ENCODE measurements at places on chromosomes 5 and 9. TPM values are rescaled to one million over a fixed set of nuclear protein-coding genes. Genes with fewer than 3 reads are reported as not detected.

- DNase-seq: peak; percentile 29
- H3K4me1 ChIP-seq: no peaks in the 10 kb centered on the region
- H3K36me3 ChIP-seq: no peaks in the 10 kb centered on the region
- no peak overlapping the region for H3K4me3 ChIP-seq
Observed at GRCh38 chr5:12277504-12278192, 373.4 kb upstream of the CTNND2 start.

DNA sequence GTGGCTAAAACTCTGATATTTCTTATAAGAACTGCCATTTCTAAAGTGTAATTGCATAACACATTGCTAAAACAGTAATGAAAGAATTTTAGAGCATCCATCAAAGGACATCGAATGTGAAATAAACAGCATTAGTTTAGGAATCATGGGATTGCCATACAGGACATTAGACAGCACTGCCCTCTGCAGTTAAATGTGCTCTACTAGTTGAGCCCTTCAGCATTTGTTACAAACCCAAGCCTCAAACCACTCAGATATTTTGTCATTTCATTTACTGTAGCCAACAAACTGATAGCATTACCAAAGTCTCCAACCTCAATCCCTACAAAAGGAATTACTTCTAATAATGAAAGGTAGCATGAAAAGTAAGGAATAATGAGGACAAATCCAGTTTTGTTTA lies 116.8 kb upstream of the COX7C start:
- no peak overlapping the region for H3K4me3 ChIP-seq
- no peaks in the 10 kb centered on the region for H3K4me1 ChIP-seq
- H3K27me3 ChIP-seq: no peaks in the 10 kb centered on the region
- no peaks in the 10 kb centered on the region for H3K36me3 ChIP-seq
- peak; percentile 66 for DNase-seq

SVEP1 gene
- 0.04 TPM for total RNA-seq

SSBP2 gene
- 5.8 TPM for total RNA-seq

DNA sequence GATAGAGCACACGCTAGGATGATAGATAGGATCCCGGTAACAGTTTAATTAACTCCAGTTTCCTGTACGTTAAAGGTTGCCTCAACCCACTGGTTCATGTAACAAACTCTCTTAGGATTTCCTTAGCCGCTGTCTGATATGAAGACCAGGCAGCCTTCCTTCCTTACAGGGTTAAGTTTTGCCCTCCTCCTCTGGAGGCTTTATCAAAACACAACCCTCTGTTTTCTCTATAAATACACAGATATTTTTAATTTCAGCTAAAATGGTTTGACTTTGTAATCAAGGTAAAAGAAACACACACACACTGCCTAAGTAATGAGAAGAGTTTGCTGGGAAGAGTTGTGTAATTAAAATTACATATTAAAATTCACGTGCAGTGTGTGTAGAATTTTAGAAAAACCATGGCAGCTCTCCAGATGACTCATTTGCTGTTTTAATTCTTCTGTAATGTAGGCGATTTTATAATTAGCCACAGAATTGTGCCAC lies 369.8 kb downstream of the CSNK1G3 start:
- H3K27ac ChIP-seq: no peak overlapping the region
- H3K27me3 ChIP-seq: no peaks in the 10 kb centered on the region
- H3K36me3 ChIP-seq: no peaks in the 10 kb centered on the region
- no peaks in the 10 kb centered on the region for H3K4me1 ChIP-seq
- no peak overlapping the region for H3K4me3 ChIP-seq

ANKRD33B gene
- total RNA-seq: 14.9 TPM

PAEP gene
- total RNA-seq: not detected

GRCh38 chr9:84846906-84847305 lies 177.4 kb downstream of the NTRK2 start:
- no peaks in the 10 kb centered on the region for H3K27me3 ChIP-seq
- no peak overlapping the region for H3K27ac ChIP-seq
- no peak overlapping the region for H3K4me3 ChIP-seq
- no peaks in the 10 kb centered on the region for H3K4me1 ChIP-seq

RBM27 gene
- 21.4 TPM for total RNA-seq

DNA sequence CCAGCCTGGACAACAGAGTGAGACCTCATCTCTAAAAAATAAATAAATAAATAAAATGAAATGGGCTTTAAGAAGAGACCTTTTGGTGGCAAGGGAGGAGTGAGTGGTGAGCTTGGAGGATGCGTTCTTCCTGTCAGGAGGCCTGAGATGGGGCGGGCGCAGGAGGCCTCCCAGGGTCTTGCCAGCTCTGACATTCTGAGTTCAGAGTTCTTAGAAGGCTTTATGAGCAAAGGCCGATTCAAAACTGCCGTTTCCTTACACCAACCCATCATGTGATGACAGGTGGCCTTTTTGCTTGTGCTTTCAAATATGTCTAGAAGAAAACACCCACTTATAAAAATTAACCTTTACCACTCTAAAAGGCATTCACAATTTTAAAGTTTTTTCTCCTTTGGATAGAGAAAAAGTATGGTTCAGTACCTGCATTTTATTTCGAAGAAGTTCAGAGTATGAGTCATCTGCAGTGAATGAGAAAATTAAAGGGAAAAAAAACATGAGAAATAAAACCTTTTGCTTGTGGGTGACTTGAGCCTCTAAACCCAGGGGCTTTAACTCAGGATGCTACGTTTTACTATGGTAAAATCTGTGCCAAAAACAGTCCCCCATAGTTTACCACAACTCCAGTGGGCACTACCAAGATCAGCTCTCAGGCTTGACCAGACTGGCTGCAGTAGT lies 157.4 kb upstream of the OTULINL start:
- no peak overlapping the region for H3K27ac ChIP-seq
- H3K27me3 ChIP-seq: no peaks in the 10 kb centered on the region
- no peak for DNase-seq
- H3K4me3 ChIP-seq: no peak overlapping the region
- H3K4me1 ChIP-seq: peaks cover 10% of the 10 kb centered on the region
- H3K36me3 ChIP-seq: peaks cover 75% of the 10 kb centered on the region

SMIM3 gene
- total RNA-seq: 15.6 TPM

ADAMTS2 gene
- total RNA-seq: not detected

DNA sequence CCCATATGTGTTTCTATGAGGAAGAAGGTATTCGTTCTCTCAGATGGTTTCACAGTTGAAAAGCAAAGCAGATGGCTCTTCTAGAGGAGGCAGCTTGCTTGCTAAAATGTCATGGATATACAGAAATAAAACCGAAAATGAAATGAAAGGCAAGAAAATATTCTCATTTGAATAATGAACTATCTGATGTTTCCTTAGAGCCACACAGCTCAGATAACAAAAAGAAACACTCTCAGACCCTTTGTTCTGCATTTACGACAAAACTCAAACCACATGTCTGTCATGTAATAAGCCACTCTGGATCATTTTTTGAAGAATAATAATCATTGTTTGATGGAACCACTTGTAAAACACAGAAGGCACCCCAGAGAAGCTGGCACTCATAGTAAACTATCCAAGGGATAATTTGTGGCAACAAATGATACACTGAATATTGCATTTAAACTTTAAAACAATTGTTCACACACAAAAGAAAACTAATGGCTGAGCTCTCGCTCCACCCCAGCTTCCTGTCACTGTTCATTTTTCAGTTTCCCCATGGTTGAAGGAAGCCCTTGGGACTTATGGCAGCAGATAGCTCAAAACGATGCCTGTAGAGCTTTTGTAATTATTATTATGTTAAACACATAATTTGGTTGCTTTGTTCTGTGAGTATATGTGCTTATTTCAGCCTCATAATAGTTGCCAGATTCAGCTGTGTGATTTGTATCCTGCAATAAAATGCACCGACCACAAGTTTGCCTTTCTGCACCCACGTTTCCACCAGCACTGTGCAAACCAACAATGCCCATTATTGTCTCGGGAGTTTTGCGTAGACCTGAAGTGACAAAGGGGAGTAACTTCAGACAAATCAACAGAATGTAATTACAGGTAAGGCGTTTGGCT lies 256.0 kb downstream of the TMEM167A start:
- no peak overlapping the region for H3K4me3 ChIP-seq
- no peak overlapping the region for H3K27ac ChIP-seq
- no peaks in the 10 kb centered on the region for H3K27me3 ChIP-seq
- DNase-seq: no peak
- peaks cover 10% of the 10 kb centered on the region for H3K4me1 ChIP-seq

TMEM38B gene
- 16.0 TPM for total RNA-seq

- no peak overlapping the region for H3K4me3 ChIP-seq
- no peaks in the 10 kb centered on the region for H3K36me3 ChIP-seq
- H3K4me1 ChIP-seq: no peaks in the 10 kb centered on the region
- no peak overlapping the region for H3K27ac ChIP-seq
- peak; percentile 18 for DNase-seq
- no peaks in the 10 kb centered on the region for H3K27me3 ChIP-seq
Observed at GRCh38 chr9:3777137-3777536, 251.3 kb upstream of the RFX3 start.

GRCh38 chr5:134604908-134605307 lies 27.7 kb downstream of the SAR1B start:
- H3K4me1 ChIP-seq: peaks cover 12% of the 10 kb centered on the region
- no peak for DNase-seq
- no peaks in the 10 kb centered on the region for H3K27me3 ChIP-seq
- H3K4me3 ChIP-seq: no peak overlapping the region

DNA sequence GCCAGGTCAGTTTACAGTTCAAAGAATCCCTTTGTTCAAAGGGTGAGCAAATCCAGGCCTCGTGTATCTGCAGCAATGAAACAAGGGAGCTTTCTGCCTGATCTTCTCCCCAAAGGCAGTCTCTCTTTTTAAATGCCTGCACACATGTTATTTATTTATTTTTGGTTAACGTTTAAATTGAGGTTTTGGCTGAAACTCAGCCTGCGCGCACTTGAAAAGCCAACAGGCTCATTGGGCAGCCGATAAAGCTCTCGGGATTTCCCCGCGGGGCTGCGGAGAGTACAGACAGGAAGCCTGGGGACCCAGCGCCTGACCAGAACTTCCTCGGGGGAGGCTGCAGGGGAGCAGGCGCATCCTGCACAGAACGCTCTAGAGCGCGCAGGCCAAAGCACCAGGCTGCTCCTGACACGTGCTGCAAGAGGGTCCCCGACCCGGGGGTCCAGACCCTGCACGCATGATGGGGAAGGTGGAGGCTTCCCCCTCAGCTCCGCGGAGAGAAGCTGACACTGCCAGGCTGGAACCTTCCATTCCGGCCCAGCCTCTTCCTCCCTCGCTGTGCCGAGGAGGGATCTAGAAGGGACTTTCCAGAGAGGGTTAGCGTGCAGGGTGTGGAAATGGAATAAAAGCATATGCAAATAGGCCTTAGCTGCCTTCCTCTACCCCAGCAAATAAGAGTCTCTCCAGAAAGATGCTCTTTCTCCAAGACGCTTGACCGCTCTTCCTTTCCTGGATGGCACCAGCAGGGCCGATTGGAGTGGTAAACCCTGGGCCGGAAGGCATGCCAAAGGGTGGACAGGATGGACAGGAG lies 46.1 kb downstream of the PTTG1 start:
- DNase-seq: peak; percentile 81
- H3K36me3 ChIP-seq: no peaks in the 10 kb centered on the region
- H3K27ac ChIP-seq: peak overlapping the region; percentile 82
- peaks cover 68% of the 10 kb centered on the region for H3K4me1 ChIP-seq

GRCh38 chr5:66757219-66757833 lies 161.1 kb downstream of the MAST4 start:
- no peak overlapping the region for H3K27ac ChIP-seq
- peak; percentile 42 for DNase-seq
- no peaks in the 10 kb centered on the region for H3K4me1 ChIP-seq
- H3K36me3 ChIP-seq: no peaks in the 10 kb centered on the region

- H3K36me3 ChIP-seq: no peaks in the 10 kb centered on the region
- H3K27ac ChIP-seq: no peak overlapping the region
- peak overlapping the region; percentile 77 for H3K4me3 ChIP-seq
- H3K27me3 ChIP-seq: no peaks in the 10 kb centered on the region
- no peak for DNase-seq
Observed at GRCh38 chr5:137733922-137734321, 2.0 kb downstream of the KLHL3 start.

CCNI2 gene
- total RNA-seq: not detected

AGGF1 gene
- total RNA-seq: 21.0 TPM

DNA sequence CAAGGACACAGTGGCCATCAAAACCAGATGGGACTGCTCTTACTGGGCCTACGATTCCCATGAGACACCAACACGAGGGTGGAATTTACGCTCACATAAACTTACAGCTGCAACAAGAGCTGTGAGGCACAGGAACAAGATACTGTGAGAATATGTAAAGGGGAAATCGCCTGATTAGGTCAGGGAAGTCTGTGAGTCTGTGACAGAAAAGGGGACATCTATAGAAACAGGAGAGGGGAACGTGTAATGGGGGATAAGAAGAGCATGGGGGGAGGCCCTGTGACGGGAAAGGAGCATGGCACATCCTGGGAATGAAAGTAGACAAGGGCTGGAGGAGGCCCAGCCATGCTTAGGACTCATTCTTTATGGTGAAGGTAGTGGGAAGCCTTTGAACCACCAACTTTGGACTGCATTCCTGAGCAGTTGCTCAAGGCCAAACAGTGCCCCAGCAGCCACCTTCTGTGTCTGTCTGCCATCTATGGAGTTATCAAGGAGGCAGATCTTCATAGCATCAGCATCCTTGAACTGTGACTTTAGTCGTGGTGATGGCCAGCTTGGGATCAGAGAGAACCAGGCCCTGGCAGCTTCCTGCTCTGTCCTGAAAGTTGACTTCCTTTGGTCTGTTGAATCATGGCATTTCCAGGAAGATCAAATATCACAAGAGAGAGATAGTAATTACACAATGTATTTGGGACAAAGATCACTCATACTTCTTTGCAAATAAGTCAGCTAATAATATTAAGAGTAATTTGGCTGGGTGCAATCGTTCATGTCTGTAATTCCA lies 87.9 kb upstream of the FAM169A start:
- H3K36me3 ChIP-seq: no peaks in the 10 kb centered on the region
- peak; percentile 75 for DNase-seq
- H3K4me1 ChIP-seq: peaks cover 32% of the 10 kb centered on the region
- H3K27me3 ChIP-seq: no peaks in the 10 kb centered on the region

SAP30L gene
- total RNA-seq: 17.2 TPM

PCA3 gene
- total RNA-seq: not detected

- no peak for DNase-seq
- H3K4me1 ChIP-seq: no peaks in the 10 kb centered on the region
- no peak overlapping the region for H3K4me3 ChIP-seq
- H3K36me3 ChIP-seq: no peaks in the 10 kb centered on the region
Observed at GRCh38 chr9:133927041-133927440, 65.1 kb downstream of the VAV2 start.

- H3K36me3 ChIP-seq: no peaks in the 10 kb centered on the region
- H3K27me3 ChIP-seq: no peaks in the 10 kb centered on the region
- DNase-seq: no peak
- H3K27ac ChIP-seq: no peak overlapping the region
- 0 out of 2 replicates have a peak, but pooled peaks cover 3% of the 10 kb centered on the region for H3K4me1 ChIP-seq
- no peak overlapping the region for H3K4me3 ChIP-seq
Observed at GRCh38 chr5:6350277-6351090, 27.9 kb downstream of the MED10 start.

All from PC-3 (cell line).